Right lobe of liver (tissue), 6 donors: ENCODE measurements at places on chromosomes 4 and X. TPM values are rescaled to one million over a fixed set of nuclear protein-coding genes. Genes with fewer than 3 reads are reported as not detected.

- no peaks in the 10 kb centered on the region for H3K4me1 ChIP-seq
- no peak for DNase-seq
- no peak overlapping the region for H3K4me3 ChIP-seq
- H3K36me3 ChIP-seq: no peaks in the 10 kb centered on the region
- H3K27ac ChIP-seq: no peak overlapping the region
Measured at GRCh38 chr4:168673476-168673875, 176.6 kb downstream of the PALLD start.

The SYTL4 gene
- 12.1 TPM for total RNA-seq

DNA sequence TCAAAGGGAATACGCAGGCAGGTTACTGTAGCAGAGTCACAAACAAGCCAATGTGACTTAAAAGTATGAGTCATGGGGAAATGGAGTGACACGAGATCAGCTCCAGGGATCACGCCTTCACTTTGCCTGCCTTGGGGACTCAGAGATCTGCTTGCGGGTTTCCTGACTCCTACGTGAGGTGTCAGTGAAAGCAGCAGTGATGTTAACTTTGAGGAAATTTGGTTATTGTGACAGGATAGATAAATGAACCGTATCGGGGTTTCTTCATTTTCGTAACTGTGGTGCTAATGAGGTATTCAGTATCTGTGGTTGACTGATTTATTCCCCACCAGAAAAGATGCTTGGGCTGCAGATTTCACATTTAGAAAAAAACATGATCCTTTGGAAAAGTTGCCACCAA, 383.3 kb upstream of the ZFP42 start:
- no peak overlapping the region for H3K4me3 ChIP-seq
- H3K4me1 ChIP-seq: no peaks in the 10 kb centered on the region
- no peak for DNase-seq
- H3K36me3 ChIP-seq: no peaks in the 10 kb centered on the region

The DIPK2B gene
- total RNA-seq: 0.34 TPM

GRCh38 chrX:111129921-111130320, 33.9 kb downstream of the PAK3 start:
- DNase-seq: no peak
- no peak overlapping the region for H3K27ac ChIP-seq
- H3K4me1 ChIP-seq: no peaks in the 10 kb centered on the region
- H3K4me3 ChIP-seq: no peak overlapping the region
- H3K27me3 ChIP-seq: no peaks in the 10 kb centered on the region
- no peaks in the 10 kb centered on the region for H3K36me3 ChIP-seq

DNA sequence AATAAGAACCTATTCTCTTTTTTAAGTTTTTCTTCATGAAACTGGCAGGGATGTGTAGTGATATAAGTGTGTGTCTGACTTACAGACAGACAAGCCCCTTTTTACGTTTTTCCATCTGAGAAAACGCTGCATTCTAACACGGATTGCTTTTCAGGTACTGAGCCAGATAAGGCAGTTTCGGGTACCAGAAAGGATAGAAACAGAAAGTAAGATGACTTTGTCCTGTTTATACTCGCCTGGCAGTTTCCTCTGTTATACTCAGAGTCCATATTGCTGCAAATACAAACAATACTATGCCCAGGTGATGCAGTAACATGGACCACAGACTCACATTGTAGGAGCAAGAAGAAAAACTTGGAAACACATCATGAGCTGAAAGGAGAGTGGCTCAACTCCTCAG, 2320.6 kb upstream of the AGA start:
- no peak overlapping the region for H3K27ac ChIP-seq
- no peaks in the 10 kb centered on the region for H3K27me3 ChIP-seq
- no peaks in the 10 kb centered on the region for H3K4me1 ChIP-seq
- no peak overlapping the region for H3K4me3 ChIP-seq
- DNase-seq: no peak

DNA sequence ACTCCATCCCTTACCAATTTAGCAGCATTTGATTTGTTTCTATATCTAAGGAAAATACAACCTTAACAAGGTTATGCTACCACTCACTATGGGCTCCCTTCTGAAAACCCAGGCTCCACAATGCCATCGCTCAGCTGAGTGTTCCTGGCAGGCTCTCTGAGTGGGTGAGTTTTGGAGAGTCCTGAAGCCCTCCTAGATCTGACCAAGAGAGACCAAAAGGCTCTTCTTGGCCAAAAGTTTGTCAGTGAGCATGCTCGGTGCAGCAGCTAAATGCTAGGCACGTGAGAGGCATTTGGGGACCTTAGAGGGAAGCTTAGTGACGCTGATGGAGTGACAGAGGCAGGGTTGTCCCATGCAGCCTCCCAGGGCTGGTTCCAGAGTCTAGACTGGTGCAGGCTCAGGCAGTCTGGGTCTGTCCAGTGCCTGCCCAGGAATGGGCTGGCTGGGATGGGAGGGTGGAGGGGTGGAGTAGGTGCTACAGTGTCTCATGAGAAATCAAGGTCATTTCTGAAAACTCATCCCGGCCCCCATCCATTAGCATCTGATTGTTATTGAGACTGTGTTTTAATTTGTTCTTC, 346.8 kb downstream of the NR3C2 start:
- no peaks in the 10 kb centered on the region for H3K4me1 ChIP-seq
- H3K4me3 ChIP-seq: no peak overlapping the region
- no peaks in the 10 kb centered on the region for H3K27me3 ChIP-seq
- H3K27ac ChIP-seq: no peak overlapping the region
- no peaks in the 10 kb centered on the region for H3K36me3 ChIP-seq
- no peak for DNase-seq

- H3K36me3 ChIP-seq: no peaks in the 10 kb centered on the region
- H3K27me3 ChIP-seq: no peaks in the 10 kb centered on the region
- no peak overlapping the region for H3K4me3 ChIP-seq
- no peak overlapping the region for H3K27ac ChIP-seq
- no peak for DNase-seq
Measured at GRCh38 chrX:45758319-45758718, 557.6 kb upstream of the DIPK2B start.

- H3K27ac ChIP-seq: peak within 1 kb of the TSS; percentile 87
- no peaks in the 10 kb centered on the region for H3K36me3 ChIP-seq
- H3K4me1 ChIP-seq: no peaks in the 10 kb centered on the region
- H3K27me3 ChIP-seq: no peaks in the 10 kb centered on the region
- DNase-seq: peak; percentile 94
Measured at GRCh38 chrX:71365875-71366673, at the start of gene TAF1. Gene TAF1 (plus strand): TSS chrX:71366357. CDS start chrX:71366375, 18 bp downstream.

The IL1RAPL2 gene
- total RNA-seq: not detected

GRCh38 chr4:73012673-73013072, 56.8 kb downstream of the COX18 start:
- H3K27me3 ChIP-seq: no peaks in the 10 kb centered on the region
- H3K4me3 ChIP-seq: no peak overlapping the region
- no peak overlapping the region for H3K27ac ChIP-seq
- no peaks in the 10 kb centered on the region for H3K36me3 ChIP-seq
- H3K4me1 ChIP-seq: no peaks in the 10 kb centered on the region

GRCh38 chr4:53557669-53558064, 33.6 kb downstream of the LNX1 start:
- H3K36me3 ChIP-seq: no peaks in the 10 kb centered on the region
- no peak overlapping the region for H3K27ac ChIP-seq

- H3K27ac ChIP-seq: peak within 1 kb of the TSS; percentile 84
- no peaks in the 10 kb centered on the region for H3K36me3 ChIP-seq
- no peaks in the 10 kb centered on the region for H3K27me3 ChIP-seq
- no peaks in the 10 kb centered on the region for H3K4me1 ChIP-seq
Measured at GRCh38 chr4:38804654-38805295, at the start of gene TLR1. Gene TLR1 (minus strand): TSS chr4:38804791. CDS start chr4:38798831, 5,960 bp downstream.

GRCh38 chr4:180794333-180794732, 1448.9 kb upstream of the TENM3 start:
- no peak overlapping the region for H3K4me3 ChIP-seq
- H3K36me3 ChIP-seq: no peaks in the 10 kb centered on the region
- no peaks in the 10 kb centered on the region for H3K27me3 ChIP-seq
- H3K4me1 ChIP-seq: no peaks in the 10 kb centered on the region
- no peak overlapping the region for H3K27ac ChIP-seq

- H3K4me1 ChIP-seq: no peaks in the 10 kb centered on the region
- H3K36me3 ChIP-seq: no peaks in the 10 kb centered on the region
- H3K27ac ChIP-seq: no peak overlapping the region
- H3K27me3 ChIP-seq: no peaks in the 10 kb centered on the region
- no peak for DNase-seq
Measured at GRCh38 chrX:79361192-79361870, 5.8 kb downstream of the ITM2A start.

DNA sequence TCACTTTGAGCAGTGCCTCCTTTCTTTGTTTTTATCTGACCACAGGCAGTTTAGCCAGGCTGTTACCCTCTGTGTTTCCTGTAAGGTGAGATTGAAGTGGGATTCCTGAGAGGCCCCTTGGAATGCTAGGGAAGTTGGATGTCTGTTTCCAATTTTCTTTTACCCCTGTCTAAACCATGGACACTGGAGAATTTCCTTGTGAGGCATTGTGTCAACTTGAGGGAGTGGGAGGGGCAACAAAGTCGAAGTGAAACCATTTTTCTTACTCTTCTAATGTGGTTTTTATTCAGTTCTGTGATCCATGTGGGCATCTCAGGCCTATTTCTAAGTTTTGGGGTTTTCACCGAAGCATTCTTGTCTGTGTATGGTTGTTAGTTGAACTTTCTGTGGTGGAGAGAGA, 296.1 kb upstream of the UGT8 start:
- no peaks in the 10 kb centered on the region for H3K4me1 ChIP-seq
- no peaks in the 10 kb centered on the region for H3K27me3 ChIP-seq
- DNase-seq: no peak
- no peak overlapping the region for H3K4me3 ChIP-seq
- no peak overlapping the region for H3K27ac ChIP-seq

The PGAM4 gene
- total RNA-seq: not detected

DNA sequence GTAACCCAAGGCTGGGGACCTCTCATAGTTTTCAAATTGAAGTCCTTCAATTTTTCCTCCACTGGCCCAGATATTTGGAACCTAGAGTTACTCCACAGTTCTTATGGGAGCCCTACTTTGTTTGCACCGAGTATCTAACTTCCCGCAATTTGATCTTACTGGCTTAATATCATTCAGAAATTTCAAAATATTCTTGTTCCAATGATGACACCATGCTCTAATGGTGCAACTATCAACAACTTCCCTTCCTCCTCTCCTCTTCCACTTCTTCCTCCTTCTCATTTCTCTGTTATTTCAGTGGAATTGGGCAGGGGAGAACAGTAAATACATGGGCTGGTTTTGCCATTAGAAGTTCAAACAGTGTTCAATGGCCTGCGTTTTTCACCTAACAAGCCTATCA, 20.2 kb downstream of the PDCL2 start:
- H3K4me1 ChIP-seq: no peaks in the 10 kb centered on the region
- no peak for DNase-seq
- H3K27me3 ChIP-seq: no peaks in the 10 kb centered on the region
- no peaks in the 10 kb centered on the region for H3K36me3 ChIP-seq
- no peak overlapping the region for H3K27ac ChIP-seq

The HSFX4 gene
- not detected for total RNA-seq

DNA sequence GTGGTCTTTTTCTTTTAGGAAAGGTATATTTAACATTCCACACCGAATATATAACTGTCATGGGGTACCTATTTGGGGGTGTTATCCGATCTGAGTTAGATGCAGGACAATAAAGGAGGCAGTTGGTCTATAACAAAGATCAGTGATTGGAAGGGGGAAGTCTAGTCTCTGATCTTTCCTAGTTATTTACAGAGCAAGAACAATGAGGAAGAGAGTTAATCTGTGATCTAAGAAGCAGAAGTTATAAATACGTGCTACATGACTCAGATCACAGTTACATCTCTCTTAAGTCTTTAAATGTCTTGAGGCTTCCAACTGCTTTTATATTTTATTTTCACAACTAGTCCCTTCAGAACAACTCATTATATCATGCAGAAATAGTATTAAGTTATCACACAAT, 33.2 kb upstream of the ARMCX4 start:
- no peak for DNase-seq
- H3K27ac ChIP-seq: no peak overlapping the region
- H3K27me3 ChIP-seq: no peaks in the 10 kb centered on the region
- no peaks in the 10 kb centered on the region for H3K36me3 ChIP-seq
- no peaks in the 10 kb centered on the region for H3K4me1 ChIP-seq

The GPC4 gene
- 2.0 TPM for total RNA-seq

DNA sequence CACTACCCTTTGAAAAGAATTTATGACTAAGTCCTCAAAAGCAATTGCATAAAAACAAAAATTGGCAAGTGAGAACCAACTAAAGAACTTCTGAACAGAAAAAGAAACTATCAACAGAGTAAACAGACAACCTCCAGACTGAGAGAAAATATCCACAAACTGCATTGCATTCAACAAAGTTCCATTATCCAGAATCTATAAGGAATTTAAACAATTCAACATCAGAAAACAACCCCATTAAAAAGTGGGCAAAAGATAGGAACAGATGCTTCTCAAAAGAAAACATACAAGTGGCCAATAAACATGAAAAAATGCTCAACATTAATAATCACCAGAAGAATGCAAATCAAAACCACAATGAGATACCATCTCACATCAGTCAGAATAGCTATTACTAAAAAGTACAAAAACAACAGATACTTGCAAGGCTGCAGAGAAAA, 130.2 kb downstream of the GASK1B start:
- H3K27ac ChIP-seq: no peak overlapping the region
- H3K36me3 ChIP-seq: no peaks in the 10 kb centered on the region
- no peak overlapping the region for H3K4me3 ChIP-seq
- no peak for DNase-seq
- no peaks in the 10 kb centered on the region for H3K27me3 ChIP-seq

- no peak overlapping the region for H3K4me3 ChIP-seq
- H3K4me1 ChIP-seq: no peaks in the 10 kb centered on the region
- H3K27ac ChIP-seq: no peak overlapping the region
- no peak for DNase-seq
- H3K27me3 ChIP-seq: no peaks in the 10 kb centered on the region
Measured at GRCh38 chrX:44536198-44536597, 6.5 kb downstream of the FUNDC1 start.

The DCHS2 gene
- total RNA-seq: 0.09 TPM

DNA sequence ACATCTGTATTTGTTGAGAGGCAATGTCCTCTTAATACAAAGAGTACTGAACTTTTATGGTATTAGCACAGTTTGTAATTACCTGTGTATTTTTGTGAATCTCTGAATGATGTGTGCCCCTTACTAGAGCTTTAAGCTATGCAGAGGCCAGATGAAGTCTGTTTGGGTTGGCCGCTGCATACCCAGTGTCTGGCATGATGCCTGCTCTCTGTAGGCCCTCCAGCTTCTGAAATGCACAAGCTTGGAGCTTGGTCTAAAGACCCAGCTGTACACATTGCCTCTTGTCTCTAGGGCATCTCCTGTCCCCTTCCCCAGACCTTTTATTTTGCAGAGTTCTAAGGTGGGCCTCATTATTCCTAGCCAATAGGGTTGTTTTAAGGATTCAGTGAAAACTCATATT, 68.6 kb downstream of the CDS1 start:
- no peaks in the 10 kb centered on the region for H3K36me3 ChIP-seq
- H3K4me3 ChIP-seq: no peak overlapping the region
- no peak overlapping the region for H3K27ac ChIP-seq
- no peaks in the 10 kb centered on the region for H3K4me1 ChIP-seq

The ERCC6L gene
- not detected for total RNA-seq

The MAGEC2 gene
- not detected for total RNA-seq
